CD4-positive, alpha-beta memory T cell (primary cell): ENCODE measurements at places on chromosomes 7 and 10. TPM values are rescaled to one million over a fixed set of nuclear protein-coding genes. Genes with fewer than 3 reads are reported as not detected.

- no peaks in the 10 kb centered on the region for H3K36me3 ChIP-seq
- H3K27ac ChIP-seq: no peak overlapping the region
- H3K4me3 ChIP-seq: no peak overlapping the region
- DNase-seq: no peak
- H3K27me3 ChIP-seq: no peaks in the 10 kb centered on the region
Measured at GRCh38 chr7:108016841-108017775, 14.1 kb upstream of the LAMB1 start.

GRCh38 chr7:137975221-137975620 lies 26.7 kb downstream of the CREB3L2 start:
- no peaks in the 10 kb centered on the region for H3K36me3 ChIP-seq
- H3K27ac ChIP-seq: no peak overlapping the region
- no peaks in the 10 kb centered on the region for H3K27me3 ChIP-seq

DNA sequence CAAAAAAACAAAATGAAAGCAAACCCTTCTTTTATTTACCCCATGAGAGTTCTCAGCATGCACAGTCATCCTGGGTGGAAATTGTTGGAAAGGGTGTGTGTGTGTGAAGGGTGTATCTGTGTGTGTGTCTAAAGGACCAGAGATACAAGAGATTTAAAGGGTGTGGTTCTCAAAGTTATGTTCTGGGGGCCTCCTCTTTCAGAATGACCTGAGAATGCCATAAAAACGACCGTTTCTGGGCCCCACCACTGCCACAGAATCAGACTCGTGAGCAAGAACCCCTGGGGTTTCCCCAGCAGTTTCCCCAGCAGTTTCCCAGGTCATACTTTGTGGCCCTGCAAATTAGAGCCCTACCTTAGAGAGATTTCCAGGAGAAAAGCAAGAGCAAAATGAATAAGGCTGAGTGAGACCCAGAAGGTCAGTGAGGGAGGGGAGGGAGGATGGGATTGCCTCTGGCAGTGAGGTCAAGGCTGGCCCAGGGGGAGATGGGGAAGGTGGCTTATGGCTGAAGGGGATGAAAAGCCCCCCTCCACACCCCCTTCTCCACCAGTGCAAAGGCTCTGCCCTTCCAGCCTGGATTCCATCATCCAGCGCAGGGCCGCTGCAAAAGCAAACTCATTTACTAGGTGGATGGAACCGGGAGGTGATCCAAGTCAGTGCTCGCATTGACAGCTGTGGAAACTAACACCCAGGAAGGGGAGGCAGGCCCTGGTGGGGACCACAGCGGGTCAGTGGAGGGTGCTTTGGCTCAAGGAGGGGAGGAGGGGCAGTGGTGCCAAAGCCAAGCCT lies 10.2 kb downstream of the PYROXD2 start:
- no peaks in the 10 kb centered on the region for H3K27me3 ChIP-seq
- no peak for DNase-seq
- H3K36me3 ChIP-seq: no peaks in the 10 kb centered on the region
- H3K27ac ChIP-seq: no peak overlapping the region
- H3K4me3 ChIP-seq: no peak overlapping the region

- peak overlapping the region; percentile 28 for H3K27ac ChIP-seq
- no peak overlapping the region for H3K4me3 ChIP-seq
- peaks cover 17% of the 10 kb centered on the region for H3K36me3 ChIP-seq
- H3K27me3 ChIP-seq: no peaks in the 10 kb centered on the region
Measured at GRCh38 chr10:3173171-3173878, 743 bp upstream of the PITRM1 start.

The GARIN1A gene
- polyA plus RNA-seq: 0.06 TPM

DNA sequence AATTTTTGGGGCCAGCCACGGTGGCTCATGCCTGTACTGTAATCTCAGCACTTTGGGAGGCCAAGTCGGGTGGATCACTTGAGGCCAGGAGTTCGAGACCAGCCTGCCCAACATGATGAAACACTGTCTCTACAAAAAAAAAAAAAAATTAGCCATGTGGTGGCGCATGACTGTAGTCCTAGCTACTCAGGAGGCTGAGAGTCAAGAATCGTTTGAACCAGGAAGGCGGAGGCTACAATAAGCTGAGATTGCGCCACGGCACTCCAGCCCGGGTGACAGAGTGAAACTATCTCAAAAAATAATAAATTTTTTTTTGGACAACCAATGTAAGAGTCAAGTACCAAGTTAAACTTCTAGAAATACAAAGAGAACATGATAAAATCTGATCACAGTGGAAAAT lies 164.6 kb downstream of the AVL9 start:
- no peak overlapping the region for H3K27ac ChIP-seq
- no peak for DNase-seq
- no peaks in the 10 kb centered on the region for H3K36me3 ChIP-seq
- H3K27me3 ChIP-seq: no peaks in the 10 kb centered on the region
- H3K4me1 ChIP-seq: no peaks in the 10 kb centered on the region

- H3K4me3 ChIP-seq: no peak overlapping the region
- no peaks in the 10 kb centered on the region for H3K4me1 ChIP-seq
- no peaks in the 10 kb centered on the region for H3K27me3 ChIP-seq
Measured at GRCh38 chr7:144057954-144058353, 9.2 kb downstream of the OR2A5 start.

GRCh38 chr10:3460420-3461128 lies 288.0 kb upstream of the PITRM1 start:
- no peak overlapping the region for H3K27ac ChIP-seq
- H3K27me3 ChIP-seq: no peaks in the 10 kb centered on the region
- no peak for DNase-seq
- H3K36me3 ChIP-seq: no peaks in the 10 kb centered on the region
- peaks cover 6% of the 10 kb centered on the region for H3K4me1 ChIP-seq
- no peak overlapping the region for H3K4me3 ChIP-seq

The ADAM8 gene
- 97.8 TPM for polyA plus RNA-seq

The POM121L12 gene
- polyA plus RNA-seq: not detected

The RBM20 gene
- not detected for polyA plus RNA-seq

- no peaks in the 10 kb centered on the region for H3K36me3 ChIP-seq
- H3K27ac ChIP-seq: no peak overlapping the region
- no peaks in the 10 kb centered on the region for H3K4me1 ChIP-seq
- DNase-seq: no peak
- H3K4me3 ChIP-seq: no peak overlapping the region
- H3K27me3 ChIP-seq: no peaks in the 10 kb centered on the region
Measured at GRCh38 chr7:18455606-18456005, 39.9 kb upstream of the HDAC9 start.

GRCh38 chr10:68578974-68579373 lies 18.8 kb downstream of the TET1 start:
- H3K4me3 ChIP-seq: no peak overlapping the region
- no peaks in the 10 kb centered on the region for H3K27me3 ChIP-seq
- H3K27ac ChIP-seq: no peak overlapping the region
- H3K36me3 ChIP-seq: no peaks in the 10 kb centered on the region
- no peaks in the 10 kb centered on the region for H3K4me1 ChIP-seq

The CPEB3 gene
- 0.88 TPM for polyA plus RNA-seq

DNA sequence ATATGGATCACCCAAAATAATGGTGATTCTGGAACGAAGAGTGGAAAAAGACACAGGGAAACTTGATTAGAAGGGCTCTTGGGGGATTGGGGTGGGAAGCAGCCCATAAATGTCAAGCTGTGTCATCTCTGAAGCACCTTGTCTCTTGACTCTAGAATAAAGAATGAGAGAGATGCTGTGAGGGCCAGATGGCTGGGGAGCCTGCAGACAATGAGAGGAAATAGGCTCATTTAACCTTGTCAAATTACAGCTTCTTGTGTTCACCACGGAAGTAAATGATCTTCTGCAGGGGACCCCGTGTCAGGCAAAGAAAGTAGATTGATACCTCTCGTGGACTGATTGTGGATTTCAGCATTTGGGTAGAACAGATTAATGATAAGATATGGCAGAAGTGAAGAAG lies 159.3 kb downstream of the ST7 start:
- no peak for DNase-seq
- H3K27me3 ChIP-seq: no peaks in the 10 kb centered on the region
- no peak overlapping the region for H3K4me3 ChIP-seq
- peaks cover 20% of the 10 kb centered on the region for H3K4me1 ChIP-seq

The FAM171A1 gene
- 10.6 TPM for polyA plus RNA-seq

GRCh38 chr7:123916240-123916724 lies 8.8 kb upstream of the SPAM1 start:
- no peak overlapping the region for H3K27ac ChIP-seq
- H3K4me1 ChIP-seq: no peaks in the 10 kb centered on the region
- no peaks in the 10 kb centered on the region for H3K27me3 ChIP-seq
- DNase-seq: no peak

DNA sequence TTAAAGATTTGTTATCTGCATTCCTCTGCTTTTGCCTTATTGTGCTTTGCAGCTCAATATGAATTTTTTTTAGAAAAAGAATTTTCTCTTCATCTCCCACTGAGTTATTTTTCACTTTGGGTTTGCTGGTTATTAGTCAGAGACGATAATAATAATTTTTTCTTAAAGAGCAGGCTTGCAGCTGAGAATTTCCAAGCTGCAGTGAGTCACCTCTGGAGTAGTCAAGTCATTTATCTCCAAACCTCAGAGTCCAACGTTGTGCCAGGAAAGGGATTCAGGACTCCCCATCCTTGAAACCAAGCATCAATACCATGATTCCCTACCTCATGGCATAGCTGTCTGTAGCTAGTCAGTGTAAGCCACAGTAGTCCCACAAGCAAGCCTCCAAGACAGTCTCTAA lies 15.2 kb upstream of the EGR2 start:
- no peak overlapping the region for H3K27ac ChIP-seq
- H3K4me1 ChIP-seq: no peaks in the 10 kb centered on the region
- H3K4me3 ChIP-seq: no peak overlapping the region
- H3K27me3 ChIP-seq: no peaks in the 10 kb centered on the region
- no peaks in the 10 kb centered on the region for H3K36me3 ChIP-seq

The JCAD gene
- not detected for polyA plus RNA-seq

DNA sequence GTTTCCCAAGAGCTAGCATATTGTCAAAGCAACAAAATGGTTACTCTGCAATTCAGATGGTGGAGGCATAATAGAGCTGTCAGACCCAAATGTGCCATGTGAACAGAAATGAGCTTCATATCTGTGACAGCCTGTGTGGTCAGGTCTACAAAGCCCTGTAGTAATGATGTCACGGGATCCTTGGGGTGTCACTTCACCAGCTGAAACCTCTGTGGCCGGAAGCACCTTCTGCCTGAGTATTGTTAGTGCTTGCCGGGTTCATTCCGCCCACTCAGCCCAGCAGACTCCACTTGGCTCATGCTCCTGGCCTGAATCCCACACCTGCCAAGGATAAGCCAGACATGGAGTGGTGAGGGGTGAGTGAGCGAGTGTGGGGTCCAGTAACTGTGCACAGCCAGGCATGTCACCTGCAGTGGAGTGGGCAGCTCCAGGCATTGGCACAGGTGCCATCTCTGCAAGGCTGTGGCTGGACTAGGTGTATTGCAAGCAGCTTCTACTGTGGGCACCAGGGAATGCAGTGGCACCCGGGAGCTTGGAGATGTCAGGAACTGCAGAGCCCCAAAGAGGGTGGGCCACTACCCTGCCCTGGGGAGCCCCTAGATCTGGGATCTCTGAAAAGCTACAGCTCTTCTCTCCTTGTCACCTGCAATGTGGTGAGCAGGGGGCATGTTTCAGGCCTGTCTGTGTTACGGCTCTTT lies 341.9 kb upstream of the CHRM2 start:
- H3K27ac ChIP-seq: no peak overlapping the region
- H3K4me1 ChIP-seq: no peaks in the 10 kb centered on the region
- DNase-seq: no peak
- H3K4me3 ChIP-seq: no peak overlapping the region
- H3K27me3 ChIP-seq: no peaks in the 10 kb centered on the region
- no peaks in the 10 kb centered on the region for H3K36me3 ChIP-seq

DNA sequence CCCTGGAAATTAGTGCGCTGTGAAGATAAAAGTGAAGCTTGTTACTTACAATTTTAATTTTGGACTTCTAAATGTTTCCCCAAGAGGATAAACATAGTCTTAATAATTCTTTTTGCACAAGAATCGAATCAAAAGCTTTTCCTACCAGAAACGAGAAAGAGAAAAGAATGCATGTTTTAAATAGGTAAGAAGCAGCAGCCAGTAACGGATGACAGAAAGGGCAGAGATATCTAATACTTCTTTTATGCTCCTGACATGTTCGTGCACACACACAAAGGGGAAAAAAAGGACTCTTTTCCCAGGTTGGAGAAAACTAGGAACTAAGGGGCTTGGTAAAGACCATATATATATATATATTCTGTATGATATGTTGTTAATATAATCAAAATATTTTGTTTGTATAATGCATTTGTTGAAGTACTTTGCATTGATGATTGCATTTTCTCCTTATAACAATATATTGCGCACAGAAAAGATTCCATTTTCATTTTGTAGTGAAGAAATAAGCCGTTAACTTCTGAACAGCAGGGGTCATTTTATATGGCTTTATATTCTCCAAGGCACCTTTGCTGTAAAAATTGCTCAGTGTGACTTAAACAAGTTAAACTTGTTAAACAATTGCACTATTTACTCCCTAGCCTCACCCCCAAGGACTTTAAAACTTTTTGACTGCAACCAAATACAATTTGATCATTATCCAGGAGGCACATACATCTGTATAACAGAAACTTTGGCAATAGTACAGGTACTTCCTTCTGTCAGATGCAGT lies 2.2 kb downstream of the PRKAR2B start:
- no peak overlapping the region for H3K27ac ChIP-seq
- no peaks in the 10 kb centered on the region for H3K36me3 ChIP-seq
- no peak overlapping the region for H3K4me3 ChIP-seq
- H3K4me1 ChIP-seq: peaks cover 15% of the 10 kb centered on the region
- DNase-seq: no peak
- peaks cover 30% of the 10 kb centered on the region for H3K27me3 ChIP-seq
